ENCODE measurements at places on chromosomes 2 and 18.

DNA sequence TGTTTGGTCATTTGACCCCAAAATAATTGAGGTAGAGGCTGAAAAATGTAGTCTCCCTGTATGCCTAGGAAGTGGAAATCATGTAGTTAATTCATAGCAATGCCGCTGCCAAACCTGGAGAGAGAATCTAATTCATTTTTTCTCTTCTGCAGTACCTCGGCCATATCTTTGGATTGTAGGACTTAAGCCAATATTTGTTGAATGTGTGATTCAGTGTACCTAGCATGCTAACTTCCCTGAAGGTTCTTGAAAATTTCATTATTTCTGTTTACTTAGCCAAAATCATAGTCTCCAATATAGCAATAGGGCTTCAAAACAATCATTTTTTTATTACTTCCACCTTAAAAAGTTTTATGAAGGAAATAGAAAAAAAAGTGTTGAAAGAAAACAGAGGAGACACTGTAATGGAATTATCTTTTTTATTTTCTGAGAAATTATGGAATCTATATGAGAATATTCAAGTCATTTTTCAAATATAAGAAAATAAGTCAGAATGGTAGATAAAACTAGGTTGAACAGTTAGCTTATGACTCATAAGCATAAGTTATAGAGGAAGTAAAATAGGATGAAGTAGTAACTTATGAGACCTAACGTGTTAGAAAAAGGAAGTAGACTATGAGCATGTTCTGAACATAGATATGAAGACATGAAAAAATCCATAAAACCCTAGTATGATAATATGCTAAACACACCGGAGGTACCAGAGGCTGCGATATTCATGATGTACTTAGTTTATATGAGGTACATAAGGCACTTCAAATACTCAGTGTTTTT lies 35.2 kb upstream of the CDH19 start:
- no peaks in the 10 kb centered on the region for H3K27me3 ChIP-seq
- H3K36me3 ChIP-seq, result no peaks in the 10 kb centered on the region
- no peak for DNase-seq
- H3K4me3 ChIP-seq, result no peak overlapping the region
- H3K27ac ChIP-seq, result no peak overlapping the region

- no peaks in the 10 kb centered on the region for H3K36me3 ChIP-seq
- H3K27me3 ChIP-seq, result no peaks in the 10 kb centered on the region
- peaks cover 6% of the 10 kb centered on the region for H3K4me1 ChIP-seq
- no peak for DNase-seq
- H3K4me3 ChIP-seq, result no peak overlapping the region
Observed at GRCh38 chr2:45741161-45741850, 89.8 kb downstream of the PRKCE start.

DNA sequence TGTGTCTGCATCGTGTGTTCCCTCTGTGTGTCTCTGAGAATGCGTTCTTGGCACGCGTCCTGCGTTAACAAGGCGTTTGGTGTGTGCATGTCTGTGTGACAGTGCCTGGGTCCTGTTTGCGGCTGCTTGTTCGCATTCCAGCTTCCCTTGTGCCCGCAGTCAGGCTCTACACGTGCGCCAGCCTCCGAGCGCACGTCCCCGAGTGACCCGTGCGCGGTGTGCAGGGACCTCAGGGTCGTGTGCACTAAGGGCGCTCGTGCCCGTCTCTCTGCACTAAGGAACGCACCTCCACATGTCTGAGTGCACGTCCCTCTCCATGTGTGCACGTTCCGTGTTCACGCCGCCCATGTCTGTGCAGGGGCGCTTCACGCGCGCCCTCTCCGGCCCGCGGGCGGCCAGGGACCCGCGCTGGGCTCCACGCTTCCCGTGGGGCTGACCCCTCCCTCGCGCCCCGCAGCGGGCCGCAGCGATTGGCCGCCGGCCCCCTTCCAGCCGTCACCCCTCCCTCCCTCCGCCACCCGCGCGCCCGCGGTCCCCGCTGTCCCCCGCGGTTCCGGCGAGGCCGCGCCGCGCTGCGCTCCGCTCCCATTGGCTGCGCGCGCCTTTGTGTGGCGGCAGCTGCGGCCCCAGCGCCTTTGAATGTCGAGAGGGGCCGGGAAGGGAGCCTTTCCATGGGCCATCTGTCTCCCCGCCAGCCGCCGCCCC lies 229.4 kb downstream of the HAUS1 start:
- H3K36me3 ChIP-seq, result no peaks in the 10 kb centered on the region
- DNase-seq, result no peak
- peaks cover 3% of the 10 kb centered on the region for H3K4me1 ChIP-seq
- no peaks in the 10 kb centered on the region for H3K27me3 ChIP-seq
- H3K4me3 ChIP-seq, result no peak overlapping the region

DNA sequence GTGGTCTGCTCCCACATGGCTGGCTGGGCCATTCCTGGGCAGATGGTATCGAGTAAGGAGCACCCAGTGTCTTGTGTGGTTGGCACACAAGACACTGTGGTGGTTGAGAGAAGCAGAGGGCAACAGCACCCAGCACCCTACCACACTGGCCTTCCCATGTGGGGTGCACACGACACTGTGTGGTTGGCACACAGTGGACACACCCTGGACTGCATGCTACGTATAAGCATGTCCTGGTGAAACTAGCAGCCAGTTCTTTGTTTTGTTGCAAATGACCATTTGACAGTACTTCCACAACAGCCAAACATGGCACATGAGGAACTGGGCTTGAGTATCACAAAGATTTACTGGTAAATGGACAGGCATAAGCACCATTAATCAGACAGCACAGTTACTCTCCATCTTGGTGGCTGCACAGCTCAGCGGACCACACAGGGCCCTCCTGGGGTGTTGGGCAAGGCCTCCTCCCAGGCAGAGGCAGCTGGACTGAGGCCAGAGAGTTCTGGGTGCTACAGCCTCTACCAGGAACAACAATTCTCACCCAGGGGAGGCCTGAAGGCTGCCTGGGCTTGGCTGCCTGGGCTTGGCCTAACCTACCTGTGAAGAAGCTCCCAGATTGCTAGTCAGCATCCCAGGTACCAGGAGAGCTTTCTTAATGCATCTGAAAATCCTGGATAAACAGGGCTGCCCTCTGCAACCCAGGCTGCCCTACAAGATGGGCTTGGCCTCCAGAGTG lies 59.3 kb upstream of the ALPP start:
- no peak overlapping the region for H3K4me3 ChIP-seq
- DNase-seq, result no peak
- peaks cover 14% of the 10 kb centered on the region for H3K4me1 ChIP-seq
- no peaks in the 10 kb centered on the region for H3K36me3 ChIP-seq
- H3K27me3 ChIP-seq, result no peaks in the 10 kb centered on the region

DNA sequence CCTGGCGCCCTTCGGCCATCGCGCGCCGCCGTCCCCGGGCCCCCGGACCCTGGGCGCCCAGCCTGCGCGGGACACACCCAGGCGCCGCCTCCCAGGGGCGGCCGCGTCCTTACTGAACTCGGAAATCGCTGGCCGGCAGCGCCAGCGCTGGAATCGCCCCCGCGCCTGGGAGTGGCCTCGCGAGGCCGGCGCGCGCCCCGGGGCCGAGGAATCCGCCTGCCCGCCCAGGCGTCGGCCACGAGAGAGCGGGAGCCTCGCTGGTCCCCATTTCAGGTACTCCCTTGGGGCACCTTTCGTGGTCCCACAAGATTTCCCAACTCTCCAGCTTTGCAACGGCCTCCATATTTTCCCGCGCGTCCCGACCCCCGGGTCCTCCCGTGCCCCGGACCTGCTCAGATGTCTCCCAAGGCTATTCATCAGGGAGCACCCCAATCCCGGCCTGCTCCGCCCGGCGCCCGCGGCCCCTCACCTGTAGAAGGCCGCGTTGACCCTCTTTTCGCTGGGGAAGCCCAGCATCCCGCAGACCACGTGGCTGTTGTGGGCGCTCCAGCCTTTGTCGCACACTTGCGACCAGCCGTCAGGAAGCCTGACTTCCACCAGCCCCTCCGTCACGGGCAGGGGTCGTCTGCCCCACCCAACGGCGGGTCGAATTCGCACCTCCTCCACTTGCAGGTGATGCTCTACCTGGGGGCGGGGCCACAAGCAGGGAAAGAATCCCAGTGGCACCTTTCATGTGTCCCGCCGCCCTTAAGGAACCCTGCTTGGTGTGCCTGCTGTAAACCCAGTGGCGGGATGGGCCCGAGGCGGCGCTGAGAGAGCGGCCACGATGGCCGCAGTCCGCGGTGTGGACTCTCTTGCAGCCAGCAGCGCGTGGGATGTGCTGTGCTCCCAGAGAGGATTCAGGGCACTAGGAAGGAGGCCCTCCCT lies 4.6 kb downstream of the LOXL3 start:
- DNase-seq, result peak; percentile 68
- H3K4me3 ChIP-seq, result peak overlapping the region; percentile 40
- H3K36me3 ChIP-seq, result no peaks in the 10 kb centered on the region

DNA sequence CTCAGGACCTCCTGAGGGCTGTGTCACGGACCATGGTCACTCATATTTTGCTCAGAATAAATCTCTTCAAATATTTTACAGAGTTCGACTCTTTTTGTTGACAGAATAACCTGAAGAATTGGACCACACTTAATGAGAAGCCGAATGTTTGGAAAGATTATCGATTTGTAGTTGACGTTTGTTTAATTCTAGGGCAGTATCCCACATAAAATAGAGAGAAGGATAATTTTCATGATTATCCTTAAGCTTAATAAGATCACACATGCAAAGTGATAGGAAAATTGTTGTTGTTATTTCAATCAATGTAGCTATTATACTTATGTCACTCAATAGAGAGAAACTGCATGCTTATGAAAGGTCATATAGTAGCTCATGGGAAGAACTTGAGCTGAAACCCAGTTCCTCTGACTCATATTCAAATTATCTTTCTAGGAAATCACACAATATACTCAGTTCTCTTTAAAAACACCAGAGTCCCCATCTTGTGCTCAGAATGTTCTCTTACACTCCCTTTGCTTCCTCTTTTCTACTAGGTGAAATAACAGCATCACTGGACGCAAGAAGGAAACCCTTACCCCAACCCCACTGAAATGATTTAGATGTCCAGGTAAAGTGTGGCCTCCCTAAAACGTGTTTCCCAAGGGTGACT lies 982.1 kb downstream of the TSN start:
- no peaks in the 10 kb centered on the region for H3K36me3 ChIP-seq
- H3K27me3 ChIP-seq, result no peaks in the 10 kb centered on the region
- H3K27ac ChIP-seq, result no peak overlapping the region
- no peaks in the 10 kb centered on the region for H3K4me1 ChIP-seq
- no peak for DNase-seq

DNA sequence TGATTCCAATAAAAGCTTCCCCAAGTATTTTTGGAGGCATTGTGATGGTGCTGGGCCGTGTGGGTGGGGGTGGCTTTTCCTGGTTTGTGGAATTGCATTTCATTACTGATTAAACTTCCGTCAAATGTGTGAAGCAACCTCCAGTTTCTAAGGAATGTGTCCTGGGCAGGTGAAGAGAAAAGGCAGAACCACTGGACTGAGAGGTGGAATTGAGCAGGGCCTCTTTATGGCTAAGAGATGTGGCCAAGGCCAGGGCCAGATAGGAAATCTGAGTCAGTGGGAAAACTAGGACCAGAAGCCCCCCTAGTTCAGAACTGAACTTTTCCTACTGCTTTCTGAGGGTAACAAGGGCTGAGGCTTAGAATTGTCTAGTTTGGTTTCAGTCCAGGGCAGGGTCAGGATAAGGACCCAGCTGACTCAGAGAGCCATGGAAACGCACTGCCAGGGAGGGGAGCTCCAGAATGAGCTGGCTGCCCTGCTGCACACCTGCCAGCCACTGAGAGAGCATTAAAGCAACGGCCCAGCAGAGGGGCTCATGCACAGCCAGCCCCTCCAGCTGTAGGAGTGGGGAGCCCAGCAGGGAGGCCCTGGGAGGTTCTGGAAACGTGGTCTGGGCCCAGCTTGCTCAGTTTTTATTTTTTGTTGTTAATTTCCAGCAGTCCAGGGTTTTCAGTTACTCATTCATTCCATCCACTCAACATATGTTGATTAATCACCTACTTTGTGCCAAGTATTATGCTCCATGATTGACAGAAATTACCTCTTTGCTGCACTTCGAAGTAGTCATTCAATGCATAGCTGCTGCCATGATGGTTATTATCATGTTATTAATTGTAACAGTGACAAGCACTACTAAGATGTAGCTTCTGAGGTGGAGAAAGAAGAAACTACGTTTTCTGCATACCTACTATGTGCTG lies 156.1 kb downstream of the MSH2 start:
- no peak overlapping the region for H3K4me3 ChIP-seq
- H3K36me3 ChIP-seq, result no peaks in the 10 kb centered on the region
- no peaks in the 10 kb centered on the region for H3K27me3 ChIP-seq
- DNase-seq, result no peak

- H3K27ac ChIP-seq, result no peak overlapping the region
- no peaks in the 10 kb centered on the region for H3K36me3 ChIP-seq
- no peaks in the 10 kb centered on the region for H3K4me1 ChIP-seq
- no peak for DNase-seq
- no peaks in the 10 kb centered on the region for H3K27me3 ChIP-seq
Observed at GRCh38 chr2:28465148-28465885, 30.5 kb upstream of the PLB1 start.

DNA sequence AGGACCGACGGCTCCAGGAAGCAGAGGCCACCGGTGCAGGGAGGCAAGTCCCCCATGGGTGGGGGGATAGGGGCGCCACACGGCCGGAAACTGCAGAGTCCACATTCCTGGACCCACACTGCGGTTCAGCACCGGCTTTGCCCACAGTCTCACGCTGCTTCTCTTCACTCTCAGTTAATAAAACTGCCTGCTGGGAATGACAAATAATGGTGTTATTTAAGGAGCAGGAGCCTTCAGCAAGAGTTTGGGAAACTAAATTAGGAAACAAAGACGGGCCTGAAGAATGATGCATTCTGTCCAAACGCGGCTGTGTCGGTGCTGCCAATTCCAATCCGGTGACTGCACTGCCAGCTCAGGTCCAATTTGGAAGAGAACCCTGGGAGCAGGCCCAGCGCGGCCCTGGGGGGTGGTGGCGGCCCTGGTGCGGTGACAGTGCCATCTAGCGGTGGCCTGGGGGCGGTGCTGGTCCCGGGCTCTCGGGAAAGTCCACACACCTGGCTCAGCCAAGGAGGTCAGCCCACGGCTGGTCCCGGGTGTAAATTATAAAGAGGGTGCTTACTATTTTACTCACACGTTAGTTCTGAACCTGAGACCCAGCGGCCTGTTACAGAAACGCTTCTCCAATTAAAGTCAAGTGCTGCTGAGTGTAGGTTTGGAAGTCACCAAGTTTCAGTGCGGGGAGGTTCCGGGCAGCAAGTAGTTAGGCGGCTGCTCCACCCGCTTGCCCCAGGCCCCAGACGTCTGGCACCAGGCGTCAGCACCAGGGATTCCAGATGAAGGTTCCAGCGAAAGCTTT lies 73.1 kb upstream of the PXDN start:
- H3K36me3 ChIP-seq, result no peaks in the 10 kb centered on the region
- peak; percentile 89 for DNase-seq
- H3K27ac ChIP-seq, result no peak overlapping the region

GRCh38 chr2:52956118-52956517 lies 811.5 kb upstream of the CHAC2 start:
- H3K27me3 ChIP-seq, result peaks cover 3% of the 10 kb centered on the region
- no peak for DNase-seq
- H3K36me3 ChIP-seq, result no peaks in the 10 kb centered on the region
- H3K27ac ChIP-seq, result no peak overlapping the region

Measured in ovary (tissue), 10 donors.